ENCODE measurements at places on chromosomes 2 and 18.
A peak's percentile ranks its signal among the peaks of the same experiment; 100 is the strongest.

DNA sequence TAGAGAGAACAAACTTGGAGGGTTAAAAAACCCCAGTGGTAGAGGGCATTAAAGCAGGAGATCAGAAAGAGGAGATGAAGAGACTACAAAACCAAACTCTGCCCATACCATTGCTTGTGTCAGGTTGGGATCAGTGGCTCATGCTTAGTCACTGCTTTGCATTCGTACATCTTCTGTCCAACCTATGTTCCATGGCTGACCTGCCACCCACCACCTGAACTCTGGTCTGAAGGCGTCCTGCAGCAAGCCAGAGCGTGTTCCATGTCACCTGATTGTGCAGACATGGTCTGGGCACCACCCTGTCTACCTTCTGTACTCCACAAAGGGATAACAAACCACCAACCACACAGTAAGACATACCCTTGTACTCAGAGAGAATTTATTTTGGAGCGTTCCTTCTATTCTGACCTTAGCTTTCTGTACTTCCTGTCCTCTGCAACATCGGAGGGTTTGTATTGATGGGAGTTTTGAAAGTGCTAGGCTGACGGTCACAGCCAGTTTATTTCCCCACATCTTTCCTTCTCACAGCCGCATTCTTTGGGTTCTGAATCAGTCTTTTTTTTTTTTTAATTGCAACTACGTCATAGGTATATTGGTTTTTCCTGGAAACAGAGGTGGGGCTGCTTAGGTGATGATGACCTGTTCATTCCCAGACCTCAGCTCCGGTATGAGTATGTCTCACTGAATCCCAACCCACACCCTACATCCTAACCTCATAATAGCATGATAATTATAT lies 88.3 kb downstream of the SOWAHC start:
- DNase-seq, result peak; percentile 31

- DNase-seq, result no peak
Measured at GRCh38 chr2:229884775-229885699, 36.8 kb downstream of the TRIP12 start.

- no peak for DNase-seq
Measured at GRCh38 chr2:196200557-196200956, 29.2 kb upstream of the STK17B start.

DNA sequence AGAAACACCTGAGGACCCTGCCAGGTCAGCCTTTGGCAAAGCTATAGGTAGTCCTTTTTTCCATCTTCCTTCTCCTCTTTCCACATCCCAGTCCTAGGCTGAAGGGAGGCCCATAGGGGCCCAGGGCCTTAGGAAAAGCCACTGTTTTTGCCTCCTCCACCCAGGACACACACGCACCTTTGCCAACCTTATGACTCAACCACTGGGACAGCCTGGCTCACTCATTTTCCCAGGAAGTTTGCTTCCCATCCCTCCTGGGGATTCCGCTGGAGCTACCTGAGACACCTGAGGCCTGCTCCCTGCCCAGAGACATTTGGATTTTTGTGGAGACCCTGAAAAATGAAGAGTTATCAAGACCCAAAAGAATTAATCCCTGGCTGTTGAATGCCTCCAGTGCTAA lies 273.4 kb upstream of the SIX2 start:
- DNase-seq, result no peak

DNA sequence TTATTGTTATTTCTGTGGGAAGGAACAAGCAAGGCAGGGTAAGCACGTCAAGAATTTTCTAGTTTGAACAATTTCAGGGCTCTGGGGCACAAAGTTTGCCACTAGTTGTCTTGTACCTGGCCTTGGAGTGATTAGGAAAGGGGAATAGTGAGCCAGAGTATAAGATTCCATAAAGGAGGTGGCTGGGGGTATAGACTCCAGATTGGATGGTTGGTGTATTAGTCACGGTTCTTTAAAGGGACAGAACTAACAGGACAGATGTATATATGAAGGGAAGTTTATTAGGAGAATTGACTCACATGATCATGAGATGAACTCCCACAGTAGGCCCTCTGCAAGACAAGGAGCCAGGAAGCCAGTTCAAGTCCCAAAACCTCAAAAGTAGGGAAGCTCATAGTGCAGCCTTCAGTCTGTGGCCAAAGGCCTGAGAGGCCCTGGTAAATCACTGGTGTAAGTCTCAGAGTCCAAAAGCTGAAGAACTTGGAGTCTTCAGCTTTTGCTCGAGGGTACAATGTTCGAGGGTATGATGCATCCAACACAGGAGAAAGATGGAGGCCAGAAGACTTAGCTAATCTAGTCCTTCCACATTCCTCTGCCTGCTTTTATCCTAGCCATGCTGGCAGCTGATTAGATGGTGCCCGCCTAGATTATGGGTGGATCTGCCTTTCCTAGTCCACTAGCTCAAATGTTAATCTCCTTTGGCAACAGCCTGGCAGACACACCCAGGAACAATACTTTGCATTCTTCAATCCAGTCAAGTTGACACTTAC lies 31.5 kb upstream of the PTPRM start:
- no peak for DNase-seq

DNA sequence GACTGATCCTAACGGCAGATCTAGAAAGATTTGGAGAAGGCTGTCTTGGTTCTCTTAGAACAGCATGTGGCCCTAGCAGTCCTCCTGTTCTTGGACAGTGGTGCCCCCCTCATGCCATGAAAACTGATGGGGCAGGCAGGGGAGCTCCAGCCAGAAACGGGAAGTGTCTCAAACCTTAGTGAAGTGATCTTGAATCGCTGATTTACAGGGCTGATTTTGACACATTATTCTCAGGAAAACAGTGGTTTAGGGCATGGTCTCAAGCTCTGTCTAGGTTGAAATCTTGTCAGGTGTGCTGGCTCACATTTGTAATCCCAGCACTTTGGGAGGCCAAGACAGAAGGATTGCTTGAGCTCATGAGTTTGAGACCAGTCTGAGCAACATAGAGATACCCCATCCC lies 37.8 kb downstream of the SRSF7 start:
- no peak for DNase-seq

DNA sequence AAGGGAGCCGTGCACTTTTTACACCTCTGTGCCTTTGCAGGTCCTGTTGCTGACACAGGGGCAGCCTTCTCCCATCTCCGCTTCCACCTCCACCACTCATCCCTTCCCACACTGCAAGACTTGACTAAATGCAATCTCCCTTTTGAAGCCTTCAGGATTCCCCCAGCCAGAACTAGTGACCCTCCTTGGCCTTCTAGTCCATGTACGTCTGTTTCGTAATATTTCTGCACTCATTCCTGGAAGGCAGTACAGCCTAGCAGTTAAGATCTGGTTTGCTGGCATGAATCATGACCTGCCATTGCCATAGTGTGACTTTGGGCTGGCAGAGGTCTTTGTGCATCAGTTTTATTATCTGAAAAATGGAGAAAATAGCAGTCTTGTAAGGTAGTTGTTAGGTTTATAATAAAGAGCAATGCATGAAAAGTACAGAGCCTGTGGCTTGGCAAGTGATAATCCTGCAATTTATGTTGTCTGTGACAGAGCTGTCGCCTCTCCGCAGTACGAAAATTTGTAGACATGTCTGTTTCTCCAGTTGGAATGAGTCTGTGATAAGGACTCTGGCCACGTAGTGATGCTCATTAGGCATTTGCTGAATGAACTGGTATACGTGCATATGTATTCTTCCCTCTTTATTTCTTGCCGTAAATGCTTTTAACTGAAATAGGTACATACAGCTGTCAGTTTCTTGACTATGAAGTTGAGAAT lies 36.7 kb downstream of the NCK2 start:
- DNase-seq, result no peak

DNA sequence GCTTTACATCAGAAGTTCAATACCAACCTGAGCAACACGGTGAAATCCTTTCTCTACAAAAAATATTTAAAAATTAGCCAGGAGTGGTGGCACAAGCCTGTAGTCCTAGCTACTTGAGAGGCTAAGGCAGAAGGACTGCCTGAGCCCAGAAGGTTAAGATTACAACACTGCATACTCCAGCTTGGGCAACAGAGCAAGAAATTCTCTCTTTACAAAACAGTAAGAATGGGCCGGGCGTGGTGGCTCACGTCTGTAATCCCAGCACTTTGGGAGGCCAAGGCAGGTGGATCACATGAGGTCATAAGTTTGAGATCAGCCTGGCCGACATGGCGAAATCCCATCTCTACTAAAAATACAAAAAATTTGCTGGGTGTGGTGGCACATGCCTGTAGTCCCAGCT lies 113.2 kb downstream of the USP34 start:
- DNase-seq, result no peak

GRCh38 chr18:37634516-37634915 lies 68.9 kb upstream of the CELF4 start:
- DNase-seq, result no peak

GRCh38 chr2:75896779-75897366 lies 186.2 kb upstream of the GCFC2 start:
- DNase-seq, result no peak

DNA sequence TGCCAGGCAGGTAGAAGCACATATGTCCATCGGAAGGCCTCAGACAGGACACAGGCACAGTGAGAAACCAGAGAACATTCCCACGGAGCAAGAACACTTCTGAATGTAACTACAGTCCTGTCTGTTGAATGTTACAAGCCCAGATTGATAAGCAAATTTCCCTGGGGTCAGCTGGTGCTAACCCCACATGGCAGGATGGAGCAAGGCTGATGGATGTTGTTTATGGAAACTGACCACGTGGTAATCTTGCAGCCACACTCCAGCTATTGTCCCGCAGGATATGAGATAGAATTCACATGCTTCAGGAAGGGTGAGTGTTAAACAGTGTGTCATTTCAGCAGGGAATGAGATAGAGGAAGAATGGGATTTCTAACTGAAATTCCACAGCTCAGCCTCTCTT lies 138.8 kb upstream of the COPS8 start:
- no peak for DNase-seq

DNA sequence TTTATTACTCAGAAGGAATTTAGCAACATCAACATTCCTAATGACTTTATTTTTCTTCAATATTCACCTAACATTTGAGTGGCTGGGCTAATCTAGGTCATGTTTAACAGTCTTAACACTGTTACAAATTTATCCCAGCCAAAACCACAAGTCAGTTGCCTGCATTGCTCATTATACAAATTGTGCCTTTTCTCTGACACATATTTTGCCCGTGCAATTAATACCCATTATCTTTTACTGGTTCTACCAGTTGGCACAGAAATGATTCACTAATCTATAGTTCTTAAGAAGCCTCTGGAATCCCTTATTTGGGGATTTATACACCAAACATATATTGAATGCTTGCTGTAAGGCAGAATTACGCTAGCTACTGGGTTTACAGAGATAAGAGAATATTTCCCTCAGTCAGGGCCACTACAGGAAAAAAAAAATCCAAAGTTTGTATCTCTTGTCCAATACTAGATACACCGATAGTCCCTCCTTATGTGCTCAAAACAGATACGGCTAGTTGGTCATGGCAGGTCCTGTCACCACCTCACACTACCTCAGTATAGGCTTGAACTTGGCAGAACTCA lies 46.3 kb downstream of the ZCCHC2 start:
- no peak for DNase-seq

- no peak for DNase-seq
Measured at GRCh38 chr2:121664713-121665112, 15.5 kb upstream of the CLASP1 start.

DNA sequence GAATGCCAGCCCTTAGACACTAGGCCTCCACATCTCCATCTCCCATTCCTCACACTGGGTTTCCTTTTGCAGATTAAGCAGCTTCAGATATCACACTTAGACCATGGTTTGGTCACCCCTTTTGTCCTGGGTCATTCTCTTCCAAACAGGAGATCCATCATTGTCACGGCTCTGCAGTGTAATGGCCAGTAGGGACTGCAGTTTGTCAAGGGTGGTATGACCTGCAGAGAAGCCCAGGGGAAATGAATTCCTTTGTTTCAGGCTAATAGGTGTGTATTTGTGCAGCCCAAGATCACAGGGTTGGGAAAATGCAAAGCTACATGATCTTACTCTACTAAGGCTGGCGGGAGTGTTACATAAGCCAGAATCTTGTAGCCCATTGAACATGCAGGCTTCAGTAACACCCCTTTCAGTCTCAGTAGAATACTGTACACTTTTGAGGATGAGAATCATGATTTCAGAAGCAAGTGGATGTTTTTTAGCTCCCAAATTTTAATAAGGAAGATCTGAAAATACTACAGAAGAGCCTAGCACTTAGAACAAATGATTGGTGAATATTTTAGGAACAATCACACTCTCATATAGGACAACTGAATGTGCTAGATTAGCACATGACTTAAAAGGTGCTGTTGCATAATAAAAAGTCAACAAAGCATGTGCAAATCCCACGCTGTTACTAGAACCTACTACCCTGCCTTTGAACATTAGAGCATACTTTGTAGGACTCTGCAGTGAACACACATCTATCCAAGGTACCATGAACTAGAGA lies 24.0 kb upstream of the LPIN1 start:
- no peak for DNase-seq

DNA sequence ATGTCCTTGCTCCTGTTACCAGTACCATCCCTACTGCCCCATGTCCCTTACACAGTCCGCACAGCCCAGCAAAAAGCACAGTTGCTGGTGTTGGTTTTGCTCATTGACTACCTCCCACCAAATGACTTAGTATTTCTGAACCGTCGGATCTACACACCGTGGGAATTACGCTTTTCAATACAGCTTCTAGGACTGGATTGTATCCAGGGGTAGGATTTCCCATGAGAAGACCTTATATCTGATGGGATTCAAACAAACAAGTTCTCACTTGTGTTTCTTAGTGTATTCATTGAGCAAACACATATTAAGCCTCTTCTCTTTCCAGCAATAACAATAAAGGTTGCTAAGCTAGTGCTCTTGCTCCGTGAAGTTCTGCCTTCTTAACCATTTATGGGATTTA lies 25.8 kb downstream of the TRAPPC12 start:
- no peak for DNase-seq

GRCh38 chr2:84919885-84920580 lies 14.6 kb downstream of the TMSB10 start:
- DNase-seq, result peak; percentile 96

DNA sequence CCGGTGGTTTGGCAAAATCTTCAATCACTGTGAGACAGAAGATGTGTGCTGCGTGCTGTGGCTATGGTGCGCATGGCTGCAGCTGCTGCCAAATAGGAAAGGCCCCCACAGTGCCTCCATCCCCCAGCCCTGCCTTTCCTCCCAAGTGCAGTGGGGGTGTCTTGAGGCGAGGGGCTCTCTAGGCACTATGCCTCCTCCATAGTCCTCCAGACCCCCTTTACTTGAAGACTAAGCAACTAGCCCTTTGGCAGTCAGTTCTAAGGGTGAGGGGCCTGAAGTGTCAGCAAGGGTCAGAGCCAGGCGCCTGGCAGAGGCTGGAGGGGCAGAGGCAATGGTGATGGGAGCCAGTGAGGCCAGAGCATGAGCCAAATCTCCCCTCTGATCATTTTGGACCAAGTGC lies 13.6 kb upstream of the TMEM185B start:
- DNase-seq, result no peak

- peak; percentile 72 for DNase-seq
Measured at GRCh38 chr2:64273524-64274398, 129.5 kb upstream of the PELI1 start.

GRCh38 chr2:47002480-47003381 lies 87.1 kb upstream of the MCFD2 start:
- DNase-seq, result no peak

- DNase-seq, result no peak
Measured at GRCh38 chr2:171966235-171966634, 33.5 kb upstream of the METAP1D start.

- DNase-seq, result no peak
Measured at GRCh38 chr2:206530727-206531126, 87.4 kb downstream of the ADAM23 start.

All from fibroblast of skin of left quadriceps (primary cell).